ENCODE measurements at places on chromosomes 12 and 14.

- no peak overlapping the region for H3K4me3 ChIP-seq
- no peak overlapping the region for H3K27ac ChIP-seq
- no peaks in the 10 kb centered on the region for H3K27me3 ChIP-seq
- no peaks in the 10 kb centered on the region for H3K36me3 ChIP-seq
- no peaks in the 10 kb centered on the region for H3K4me1 ChIP-seq
- no peak for DNase-seq
These were observed 493.6 kb downstream of the PCNX1 start for GRCh38 chr14:71400871-71401321.

DNA sequence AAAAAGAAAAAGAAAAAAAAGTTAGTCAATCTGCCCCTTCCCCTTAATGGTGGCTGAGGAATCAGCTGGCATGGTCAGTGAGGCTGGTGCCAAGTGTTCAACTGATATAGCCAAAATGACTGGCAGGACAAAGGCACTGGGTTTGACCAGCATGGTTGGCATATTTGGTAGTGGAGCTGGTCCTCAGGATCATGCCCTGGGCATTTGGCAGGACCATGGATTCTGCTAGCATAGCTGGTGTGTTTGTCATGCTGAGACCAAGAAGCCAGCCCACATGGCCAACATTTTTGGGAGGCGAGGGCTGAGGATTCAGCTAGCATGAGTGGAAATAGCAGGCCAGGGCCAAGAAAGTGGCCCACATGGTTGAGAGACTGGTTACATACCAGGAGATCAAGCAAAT is 136.5 kb downstream of the FBXL14 start:
- DNase-seq: no peak
- no peak overlapping the region for H3K27ac ChIP-seq
- H3K36me3 ChIP-seq: no peaks in the 10 kb centered on the region

DNA sequence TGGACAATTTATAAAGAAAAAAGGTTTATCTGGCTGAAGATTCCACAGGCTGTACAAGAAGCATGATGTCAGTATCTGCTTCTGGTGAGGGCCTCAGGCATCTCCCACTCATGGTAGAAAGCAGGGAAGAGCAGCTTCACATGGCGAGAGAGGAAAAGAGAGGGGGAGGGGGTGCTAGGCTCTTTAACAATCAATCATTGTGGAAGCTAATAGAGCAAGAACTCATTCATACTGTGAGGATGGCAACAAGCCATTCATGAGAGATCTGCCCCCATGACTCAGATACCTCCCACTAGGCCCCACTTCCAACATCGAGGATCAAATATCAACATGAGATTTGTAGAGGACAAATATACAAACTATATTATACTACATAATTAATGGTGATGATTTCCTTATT is 361.9 kb upstream of the FAR2 start:
- no peaks in the 10 kb centered on the region for H3K36me3 ChIP-seq
- H3K27me3 ChIP-seq: no peaks in the 10 kb centered on the region
- H3K4me3 ChIP-seq: no peak overlapping the region
- no peaks in the 10 kb centered on the region for H3K4me1 ChIP-seq

- H3K4me1 ChIP-seq: no peaks in the 10 kb centered on the region
- no peak for DNase-seq
- H3K4me3 ChIP-seq: no peak overlapping the region
- no peaks in the 10 kb centered on the region for H3K27me3 ChIP-seq
- H3K36me3 ChIP-seq: no peaks in the 10 kb centered on the region
These were observed 475.5 kb downstream of the AACS start for GRCh38 chr12:125540580-125541204.

DNA sequence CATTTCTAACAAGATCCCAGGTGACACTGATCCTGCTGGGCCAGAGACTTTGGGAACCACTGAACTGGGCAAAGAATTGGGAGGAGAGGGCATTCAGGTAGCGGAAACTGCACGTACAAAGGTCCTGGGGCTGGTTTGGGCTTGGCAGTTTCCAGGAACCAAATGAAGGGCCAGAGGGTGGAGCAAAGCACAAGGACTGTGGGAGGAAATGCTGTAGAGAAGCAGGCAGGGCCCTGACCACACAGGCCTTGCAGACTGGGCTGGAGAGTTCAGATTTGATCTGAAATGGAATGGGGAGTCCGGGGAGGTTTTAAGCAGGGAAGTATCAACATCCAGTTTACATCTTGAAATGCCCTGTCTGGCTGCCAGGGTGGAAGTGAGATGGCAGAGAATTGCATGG is 195.1 kb downstream of the PHETA1 start:
- no peaks in the 10 kb centered on the region for H3K27me3 ChIP-seq
- H3K36me3 ChIP-seq: no peaks in the 10 kb centered on the region
- peaks cover 9% of the 10 kb centered on the region for H3K4me1 ChIP-seq
- no peak for DNase-seq
- H3K4me3 ChIP-seq: no peak overlapping the region
- no peak overlapping the region for H3K27ac ChIP-seq

- H3K4me3 ChIP-seq: no peak overlapping the region
- no peak for DNase-seq
- H3K27me3 ChIP-seq: no peaks in the 10 kb centered on the region
- no peaks in the 10 kb centered on the region for H3K4me1 ChIP-seq
These were observed 84.3 kb upstream of the FOXN3 start for GRCh38 chr14:89501381-89501780.

All from hepatocyte (in vitro differentiated cells).